T-helper 2 cell (primary cell): ENCODE measurements at places on chromosomes 7 and 10.

DNA sequence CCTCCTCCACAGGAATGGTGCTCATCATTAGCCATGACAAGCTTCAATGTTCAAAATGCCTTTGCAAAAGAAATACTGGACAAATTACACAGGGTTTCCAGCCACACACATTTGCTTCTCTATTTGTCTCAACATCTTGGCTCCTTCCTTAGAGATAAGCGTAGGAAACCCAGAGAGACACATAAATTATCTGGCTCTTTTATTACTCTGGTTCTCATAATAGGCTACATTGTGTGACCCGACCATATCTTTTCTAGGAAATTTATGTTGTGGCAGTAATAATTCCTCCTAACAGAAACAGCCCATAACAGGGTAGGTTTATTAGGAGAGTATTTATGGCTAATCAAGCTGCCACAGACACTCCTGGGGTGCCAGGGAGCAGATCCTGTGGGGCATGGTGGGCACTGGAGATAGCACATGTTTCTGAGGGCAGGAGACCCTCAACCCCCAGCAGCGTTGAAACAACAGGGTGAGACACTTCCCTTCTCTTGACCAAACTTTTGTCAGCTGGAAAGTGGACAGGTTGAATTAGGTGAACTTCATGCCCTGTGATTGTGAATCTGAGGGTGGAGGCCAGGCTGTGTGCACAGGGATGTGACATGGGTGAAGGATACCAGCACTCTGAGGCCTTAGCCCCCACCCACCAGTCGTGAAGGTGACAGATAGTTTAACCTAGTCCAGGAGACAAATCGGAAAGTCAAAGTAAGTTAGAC is 295.9 kb upstream of the ZNF32 start:
- no peak for DNase-seq

DNA sequence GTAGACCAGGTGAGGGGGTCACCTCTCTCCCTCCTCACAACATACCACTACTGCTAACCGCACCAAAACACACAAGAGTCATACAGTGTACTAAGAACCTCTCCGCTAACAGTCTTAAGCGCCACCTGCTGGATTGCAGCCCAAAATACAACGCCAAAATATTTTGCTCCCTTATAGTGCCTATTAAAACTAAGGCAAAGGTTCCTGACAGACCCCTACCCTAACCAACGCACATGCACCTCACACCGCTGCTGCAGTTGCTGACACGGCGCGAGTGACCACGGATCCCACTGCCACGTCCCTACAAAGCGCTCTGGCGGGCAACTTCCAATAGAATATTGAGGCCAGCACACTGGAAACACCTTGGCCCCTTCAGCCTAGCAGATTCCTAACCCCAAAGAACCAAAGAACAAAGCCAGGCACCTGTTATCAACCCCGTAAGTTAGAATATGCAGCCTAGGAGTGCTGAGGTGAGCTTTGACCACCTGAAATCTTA is 563.6 kb upstream of the SEMA3D start:
- no peak for DNase-seq

GRCh38 chr10:42974693-42975002 is 102.2 kb upstream of the RET start:
- no peak for DNase-seq

DNA sequence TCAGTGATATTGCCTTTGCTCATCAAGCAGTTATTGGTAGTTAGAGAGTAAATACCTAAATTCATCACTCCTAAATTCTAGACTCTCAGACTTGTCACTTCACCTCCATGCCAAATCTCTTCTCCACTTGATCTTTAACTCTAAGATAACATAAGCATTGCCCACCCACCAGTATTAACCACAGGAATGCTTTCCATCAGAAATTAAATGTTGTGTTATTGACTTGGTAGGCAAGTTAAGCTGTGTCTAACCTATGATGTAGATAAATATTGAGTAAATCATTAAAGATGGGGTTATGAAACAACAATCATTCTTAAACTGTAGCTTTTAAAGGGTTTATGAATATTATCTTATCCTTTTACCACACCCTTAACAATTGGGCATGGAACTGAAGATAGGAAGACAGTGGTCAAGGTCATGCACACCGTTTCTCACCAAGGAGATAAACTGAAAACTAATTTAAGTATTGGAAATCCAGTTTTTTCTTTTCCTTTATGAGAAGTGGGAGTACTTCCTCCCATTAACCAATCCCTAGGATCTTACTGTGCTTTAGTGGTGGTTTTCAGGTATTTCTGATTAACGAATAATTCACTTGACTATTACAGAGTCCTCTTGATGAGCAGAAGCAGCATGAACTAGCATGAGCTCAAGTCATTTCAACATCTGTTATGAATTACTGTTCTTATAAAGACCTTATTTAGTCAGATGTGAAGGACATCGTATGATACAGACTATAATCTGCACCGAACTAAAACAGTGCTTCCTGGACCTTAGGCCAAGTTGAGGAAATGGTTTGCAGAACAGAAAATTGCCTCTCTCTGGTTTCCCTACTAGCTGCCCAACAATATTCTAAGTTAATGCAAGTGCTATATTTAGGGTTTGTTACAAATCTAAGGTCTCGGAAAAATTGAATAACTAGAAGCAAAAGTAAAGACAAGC is 142.0 kb downstream of the LCOR start:
- no peak for DNase-seq

- no peak for DNase-seq
These were observed 563.0 kb downstream of the TCERG1L start for GRCh38 chr10:130748409-130749057.

GRCh38 chr10:68222391-68222790 is 9.5 kb downstream of the ATOH7 start:
- no peak for DNase-seq

DNA sequence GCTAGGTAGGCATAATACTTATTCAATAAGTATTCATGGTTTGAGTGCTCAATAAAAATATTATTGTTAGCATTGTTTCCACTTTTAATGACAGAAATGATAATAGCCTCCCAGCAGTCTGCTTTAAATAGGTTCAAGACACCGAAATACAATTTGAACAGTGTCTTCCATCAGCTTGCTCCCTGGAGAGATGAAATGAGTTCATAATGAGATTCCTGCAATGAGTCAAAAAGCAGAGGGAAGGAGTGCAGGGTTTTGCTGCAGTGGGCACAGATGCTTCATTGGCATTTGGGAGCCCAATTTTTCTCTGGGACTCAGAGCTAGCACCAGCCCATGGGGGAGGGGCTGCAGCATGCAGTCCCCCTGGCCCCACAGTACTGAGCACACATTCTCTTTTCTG is 32.6 kb upstream of the CHCHD3 start:
- DNase-seq, result no peak

GRCh38 chr10:804191-804781 is 114.8 kb upstream of the DIP2C start:
- no peak for DNase-seq

- DNase-seq, result no peak
These were observed 944 bp downstream of the STEAP1B start for GRCh38 chr7:22499044-22499443.

GRCh38 chr10:178723-179122 is 43.5 kb downstream of the ZMYND11 start:
- DNase-seq, result no peak

- no peak for DNase-seq
These were observed 161.3 kb upstream of the LRRN3 start for GRCh38 chr7:110929480-110930249.

DNA sequence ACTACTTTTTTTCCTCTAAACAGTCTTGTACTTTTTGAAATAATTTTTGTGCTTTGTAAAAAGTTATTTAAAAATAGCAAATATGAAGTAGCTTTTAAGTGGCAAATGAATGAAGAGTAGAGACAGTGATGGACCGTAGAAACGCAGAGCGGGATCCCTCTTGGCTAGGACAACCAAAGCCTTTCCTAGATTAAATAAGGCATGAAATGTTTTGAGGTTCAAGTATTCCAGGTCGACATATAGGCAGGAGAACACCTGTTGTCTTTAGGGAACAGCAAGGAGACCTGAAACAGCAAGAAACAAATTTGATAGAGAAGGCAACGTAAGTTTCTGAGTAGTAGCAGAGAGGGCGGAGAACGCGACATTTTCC is 662 bp upstream of the PPRC1 start:
- DNase-seq, result no peak

DNA sequence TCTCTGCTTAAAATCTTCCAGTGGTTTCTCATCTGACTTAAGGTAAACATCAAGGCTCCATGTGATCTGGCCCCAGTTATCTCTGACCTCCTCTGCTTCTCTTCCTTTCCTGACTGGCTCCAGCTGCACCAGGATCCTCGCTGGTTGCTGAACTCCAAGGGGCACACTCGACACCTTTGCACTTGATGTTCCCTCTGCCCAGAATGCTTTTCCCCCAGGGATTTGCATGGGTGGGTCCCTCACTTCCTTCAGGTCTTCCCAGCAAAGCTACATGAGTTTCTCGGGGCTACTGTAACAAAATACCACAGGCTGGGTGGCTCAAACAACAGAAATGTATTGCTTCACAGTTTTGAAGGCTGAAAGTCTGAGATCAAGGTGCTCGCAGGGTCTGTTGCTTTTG is 166.0 kb upstream of the CDCA7L start:
- no peak for DNase-seq

GRCh38 chr7:124603066-124603465 is 162.5 kb downstream of the GPR37 start:
- DNase-seq, result no peak

DNA sequence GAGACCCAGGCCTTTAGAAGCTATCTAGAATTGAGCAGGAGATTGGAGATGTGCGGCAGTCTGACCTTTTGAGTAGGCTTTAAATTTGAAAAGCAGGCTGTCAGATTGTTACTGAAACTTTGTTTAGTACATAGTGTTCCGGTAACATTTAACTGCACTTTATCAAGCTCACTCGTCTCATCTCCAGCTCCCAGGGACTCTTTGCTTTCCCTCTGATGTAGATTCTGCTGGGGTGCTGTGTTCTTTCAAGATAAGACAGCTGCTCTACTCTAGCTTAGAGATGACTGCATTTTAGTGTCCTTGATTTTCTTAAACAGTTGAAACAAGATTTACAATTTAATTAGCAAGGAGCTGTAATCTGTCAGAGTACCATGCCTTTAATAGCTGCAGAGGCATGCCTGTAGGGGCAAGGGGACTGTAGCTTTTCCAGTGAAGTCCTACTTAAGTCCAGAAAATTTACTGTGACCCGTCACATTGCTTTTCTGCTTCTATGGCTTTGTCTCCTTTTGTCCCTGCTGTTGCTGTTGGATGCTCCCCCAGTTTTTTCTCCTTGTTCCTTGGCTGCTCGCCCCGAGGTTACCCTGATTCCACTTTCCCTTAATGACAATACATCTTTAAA is 56.4 kb upstream of the MTPN start:
- no peak for DNase-seq

DNA sequence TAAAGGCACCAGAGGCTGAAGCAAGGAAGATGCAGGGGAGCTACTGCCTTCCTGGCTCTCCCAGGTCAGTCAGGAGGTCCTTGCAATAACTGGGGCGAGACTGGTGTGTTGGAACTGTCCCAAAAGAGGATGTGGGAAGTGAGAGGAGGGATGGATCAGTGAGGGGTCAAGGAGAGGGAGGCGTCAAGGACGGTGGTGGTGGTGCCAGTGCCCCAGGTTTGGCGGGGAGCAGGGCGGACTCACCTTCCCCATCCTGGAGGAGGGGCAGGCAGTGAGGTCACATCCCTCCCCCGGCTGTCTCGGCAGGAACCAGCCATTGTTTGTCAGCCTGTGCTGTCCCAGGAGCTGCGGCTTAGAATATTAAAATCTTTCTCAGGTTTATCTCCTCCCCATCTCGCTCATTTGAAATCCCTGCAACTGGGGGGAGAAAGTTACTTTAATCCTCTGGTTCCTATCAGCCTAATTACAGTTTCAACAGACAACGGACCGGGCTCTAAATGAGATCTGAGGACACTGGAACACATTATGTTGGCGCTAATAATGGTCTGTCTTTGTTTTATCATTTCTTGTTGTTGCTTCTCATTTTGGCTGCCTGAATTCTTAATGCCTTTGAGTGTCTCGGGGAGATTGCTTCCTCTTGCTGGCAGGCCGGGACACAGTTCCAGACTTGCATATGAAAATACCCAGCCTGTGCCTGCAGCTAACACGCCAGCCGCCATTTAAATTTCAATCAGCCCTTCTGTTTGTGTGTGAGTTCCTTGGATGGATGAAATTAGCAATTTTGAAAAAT is 387.5 kb downstream of the RPS24 start:
- DNase-seq, result no peak

DNA sequence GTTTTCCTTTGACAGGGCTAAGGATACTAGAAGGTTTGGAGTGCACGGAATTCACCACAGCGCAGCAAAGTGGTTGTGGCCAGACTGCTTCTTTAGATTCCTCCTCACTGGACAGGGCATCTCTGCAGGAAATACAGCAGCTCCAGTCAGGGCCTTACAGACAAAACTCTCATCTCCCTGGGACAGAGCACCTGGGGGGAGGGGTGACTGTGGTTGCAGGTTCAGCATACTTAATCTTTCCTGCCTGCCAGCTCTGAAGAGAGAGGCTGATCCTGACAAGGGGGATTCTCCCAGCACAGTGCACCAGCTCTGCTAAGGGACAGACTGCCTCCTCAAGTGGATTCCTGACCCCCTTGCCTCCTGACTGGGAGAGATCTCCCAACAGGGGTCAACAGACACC is 1257.9 kb downstream of the NXPH1 start:
- no peak for DNase-seq

GRCh38 chr10:79445977-79446757 is 743 bp upstream of the ZCCHC24 start:
- DNase-seq, result no peak

GRCh38 chr10:88270871-88271713 is 312.0 kb downstream of the RNLS start:
- peak; percentile 6 for DNase-seq

GRCh38 chr7:28678431-28678965 is 266.2 kb downstream of the CREB5 start:
- DNase-seq, result no peak

- no peak for DNase-seq
These were observed 85.4 kb downstream of the CDK14 start for GRCh38 chr7:90681336-90682022.

GRCh38 chr10:91201213-91201996 is 19.1 kb upstream of the PCGF5 start:
- DNase-seq, result peak; percentile 36

DNA sequence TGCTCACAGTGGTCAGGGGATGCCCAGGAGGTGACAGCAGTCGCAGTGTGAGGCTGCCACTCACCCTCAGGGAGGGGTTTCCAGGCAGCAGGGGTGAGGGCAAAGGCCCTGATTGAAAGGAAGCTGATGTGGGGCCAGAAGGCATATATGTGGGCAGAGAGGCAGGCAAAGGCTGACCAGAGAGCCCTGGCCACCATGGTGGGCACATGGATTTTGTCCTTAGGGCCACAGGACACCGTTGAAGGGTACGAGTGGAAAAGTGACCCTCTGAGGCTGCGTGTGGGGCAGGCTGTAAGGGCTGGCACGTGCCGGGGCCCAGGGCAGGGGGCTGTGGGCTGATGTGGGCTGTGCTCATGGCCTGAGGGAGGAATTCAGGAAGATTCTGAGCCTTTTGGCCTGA is 57.5 kb upstream of the ZNF32 start:
- DNase-seq, result no peak

DNA sequence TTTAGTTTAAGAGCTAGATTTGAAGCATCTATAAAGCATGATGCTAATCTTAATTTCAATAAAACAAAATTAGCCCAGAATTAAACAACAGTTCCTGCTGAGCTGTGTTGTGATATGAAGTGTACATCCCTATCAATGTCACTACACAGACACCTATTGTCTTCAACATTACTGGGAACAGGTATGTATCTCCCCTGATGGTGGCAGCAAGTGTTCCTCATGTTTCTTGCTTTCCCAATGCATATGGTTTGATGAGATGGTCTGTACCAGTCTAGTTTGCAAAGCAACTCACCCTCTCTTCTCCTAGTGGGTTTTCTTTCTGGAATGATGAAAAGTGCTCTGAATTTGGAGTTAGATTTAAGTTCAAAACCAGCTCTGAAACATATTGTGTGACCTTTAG is 38.1 kb downstream of the TSPAN12 start:
- no peak for DNase-seq

- no peak for DNase-seq
These were observed 458.1 kb downstream of the RPS24 start for GRCh38 chr10:78491812-78492211.
